Hematopoietic multipotent progenitor cell (in vitro differentiated cells): ENCODE measurements at places on chromosomes 3 and 15. TPM values are rescaled to one million over a fixed set of nuclear protein-coding genes. Genes with fewer than 3 reads are reported as not detected.
A peak's percentile ranks its signal among the peaks of the same experiment; 100 is the strongest.

DNA sequence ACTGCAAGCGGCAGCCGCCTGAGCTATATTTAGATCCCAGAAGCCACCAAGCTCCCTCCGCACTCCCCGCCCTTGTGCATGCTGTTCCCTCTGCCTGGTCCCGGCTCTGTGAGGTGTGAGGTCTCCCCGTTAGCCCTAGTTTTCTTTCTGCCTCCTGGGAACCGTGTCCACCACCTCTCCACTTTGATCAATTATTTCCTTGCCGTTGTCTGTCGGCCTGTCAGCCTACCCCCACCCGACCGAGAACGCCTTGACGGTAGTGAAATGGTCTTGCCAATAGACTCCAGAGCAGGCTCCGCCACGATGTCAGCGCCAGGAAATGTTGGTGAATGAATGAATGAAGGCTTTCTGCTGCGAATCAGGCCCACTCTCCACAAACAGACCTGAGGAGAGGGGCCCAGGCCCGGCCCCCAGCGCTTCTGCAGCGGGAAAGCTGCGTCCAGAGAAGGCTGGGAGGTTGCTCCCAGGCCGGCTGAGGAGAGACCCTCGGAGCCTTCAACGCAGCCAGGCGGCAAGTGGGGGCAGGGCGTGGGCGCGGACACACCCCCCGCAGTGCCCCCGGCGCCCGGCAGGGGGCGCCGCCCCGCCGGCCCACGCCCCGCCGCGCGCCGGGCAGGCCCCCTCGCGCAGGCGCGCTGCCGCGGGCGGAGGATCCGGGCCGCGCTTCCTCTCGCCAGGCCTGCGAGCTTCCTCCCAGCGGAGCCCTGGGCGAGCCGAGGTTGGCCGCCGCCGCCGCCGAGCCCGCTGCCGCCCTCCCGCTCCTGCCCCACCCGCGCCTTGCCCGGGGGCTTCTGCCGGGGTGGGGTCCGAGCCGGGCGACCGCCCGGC, at the start of gene CSK:
TSS of gene CSK (plus strand) at position 650 of the 828 bp plus-strand sequence. CDS start 16,218 bp downstream, outside the sequence.
- DNase-seq = peak; percentile 79

DNA sequence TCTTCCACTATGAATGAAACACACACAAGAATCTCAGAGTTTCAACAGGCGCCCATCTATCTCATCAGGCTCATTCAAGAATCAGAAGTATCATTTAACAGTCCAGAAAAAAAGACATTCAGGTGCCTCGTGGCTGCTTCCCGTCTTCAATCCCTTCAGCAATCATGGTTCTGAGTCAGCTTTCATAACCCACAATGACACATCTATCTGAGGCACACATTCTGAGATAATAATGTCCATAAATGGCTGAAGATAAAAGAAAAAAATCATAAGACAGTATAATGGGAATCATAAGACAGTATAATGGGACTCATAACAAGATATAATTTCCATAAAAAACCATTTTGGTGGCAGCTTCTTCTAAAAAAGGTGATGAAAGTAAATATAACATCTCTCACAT, 52.4 kb downstream of the TNIK start:
- DNase-seq = peak; percentile 40

DNA sequence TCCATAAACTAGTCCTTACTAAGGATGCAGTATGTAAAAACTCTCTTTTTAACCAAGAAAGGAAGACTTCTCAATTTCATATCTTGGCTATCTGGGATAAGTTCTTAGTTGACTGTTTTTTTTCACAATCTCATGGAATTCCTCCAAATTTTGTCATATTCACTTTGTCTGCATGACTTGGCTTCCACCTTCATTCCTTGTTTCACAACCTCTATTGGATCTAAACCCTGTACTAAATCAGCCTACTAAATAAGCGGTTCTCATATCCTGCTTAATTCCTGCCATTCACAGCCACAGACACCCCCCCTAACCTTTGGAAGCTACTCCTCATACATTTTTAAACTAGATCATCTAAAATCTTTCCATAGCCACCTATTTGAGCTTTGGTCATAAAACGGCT, 370.6 kb upstream of the NAALADL2 start:
- no peak for DNase-seq

The MGLL gene
- 52.2 TPM for total RNA-seq

The A4GNT gene
- total RNA-seq = not detected

- DNase-seq = no peak
Measured at GRCh38 chr3:179977356-179977755, 59.4 kb downstream of the PEX5L start.

The ZNF620 gene
- 6.5 TPM for total RNA-seq

DNA sequence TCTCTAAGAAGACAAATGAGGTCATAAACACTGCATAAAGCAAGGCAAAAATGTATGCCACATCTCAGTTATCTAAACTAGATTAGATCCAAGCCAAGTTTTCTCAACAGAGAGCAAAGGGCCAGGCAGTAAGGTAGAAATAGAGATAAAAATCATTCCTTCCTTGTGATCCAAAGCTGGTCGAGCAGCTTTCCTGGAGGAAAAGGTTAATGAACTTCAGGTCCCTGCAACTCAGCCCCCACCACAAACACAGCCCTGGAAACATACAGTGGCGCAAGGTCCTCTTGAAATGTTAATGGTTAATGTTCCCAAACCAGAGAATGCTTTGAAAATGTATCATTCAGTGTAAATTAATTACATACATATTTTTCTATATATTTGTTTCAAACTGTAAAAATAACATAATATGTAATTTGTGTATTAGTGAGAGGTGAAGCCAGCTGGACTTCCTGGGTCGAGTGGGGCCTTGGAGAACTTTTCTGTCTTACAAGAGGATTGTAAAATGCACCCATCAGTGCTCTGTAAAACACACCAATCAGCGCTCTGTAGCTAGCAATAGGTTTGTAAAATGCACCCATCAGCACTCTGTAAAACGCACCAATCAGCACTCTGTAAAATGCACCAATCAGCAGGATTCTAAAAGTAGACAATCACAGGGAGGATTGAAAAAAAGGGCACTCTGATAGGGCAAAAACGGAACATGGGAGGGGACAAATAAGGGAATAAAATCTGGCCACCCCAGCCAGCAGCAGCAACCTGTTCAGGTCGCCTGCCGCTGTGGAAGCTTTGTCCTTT, 17.1 kb downstream of the LYSMD2 start:
- no peak for DNase-seq

DNA sequence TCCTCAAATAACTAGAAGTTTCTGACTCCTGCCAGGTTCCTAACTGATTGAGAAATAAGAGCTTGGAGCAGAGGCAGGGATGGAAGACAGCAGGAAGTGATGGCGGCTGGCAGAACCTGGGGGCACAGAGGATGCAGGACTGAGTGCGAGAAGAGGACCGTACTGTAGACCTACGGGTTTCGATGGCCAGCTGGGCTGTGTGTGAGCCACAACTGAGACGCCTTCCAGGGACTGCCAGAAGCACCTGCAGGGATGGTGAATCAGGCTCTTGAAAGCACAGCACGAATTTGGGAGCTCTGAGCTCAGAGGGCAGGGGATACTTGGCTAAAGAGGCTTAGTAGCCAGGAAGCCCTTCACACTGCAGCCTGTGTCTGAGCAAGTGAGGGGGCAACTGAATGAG, 165.6 kb downstream of the ABHD5 start:
- DNase-seq = no peak

GRCh38 chr3:151596940-151597339, 136.1 kb upstream of the IGSF10 start:
- no peak for DNase-seq

The PIK3R4 gene
- total RNA-seq = 27.7 TPM

GRCh38 chr15:64622410-64623260, 152.8 kb downstream of the RBPMS2 start:
- peak; percentile 51 for DNase-seq

DNA sequence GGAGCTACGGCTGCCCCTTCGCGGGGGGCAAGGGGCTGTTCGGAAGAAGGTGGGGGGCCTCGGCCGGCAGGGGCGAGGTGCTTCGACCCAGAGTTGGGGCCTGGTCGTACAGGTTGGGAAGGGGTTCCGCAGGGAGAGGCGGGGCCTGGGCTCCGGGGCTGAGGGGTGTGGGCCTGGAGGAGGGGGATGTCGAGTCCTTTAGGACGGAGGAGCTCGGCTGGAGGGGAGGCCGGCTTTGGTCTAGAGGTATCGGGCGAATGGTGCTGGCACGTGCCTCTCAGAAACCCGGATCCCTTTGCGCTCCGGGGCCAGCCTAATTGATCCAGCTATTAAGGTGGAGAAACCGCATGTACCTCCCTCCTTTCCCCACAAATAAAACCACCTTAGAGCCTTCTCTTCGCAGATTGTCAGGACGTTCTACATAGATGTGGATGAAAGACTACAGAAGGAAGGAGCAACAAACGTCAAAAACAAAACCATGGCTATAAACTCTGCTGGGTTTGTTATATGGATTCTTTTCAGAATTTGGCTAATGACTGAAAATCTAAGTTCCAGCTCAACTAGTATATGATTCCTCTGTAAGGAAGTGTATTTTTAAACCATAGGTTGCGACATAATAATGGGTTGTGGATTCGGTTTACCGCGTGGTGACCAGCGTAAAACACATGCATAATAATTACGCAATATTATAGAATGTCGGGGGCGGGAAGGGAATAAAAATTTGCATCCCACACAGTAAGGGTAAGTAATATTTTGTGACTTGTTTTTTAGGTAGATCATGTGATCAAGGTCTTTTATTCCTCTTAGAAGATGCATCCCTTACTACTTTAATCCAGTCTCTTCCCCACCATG, 644 bp upstream of the NGLY1 start:
- DNase-seq = peak; percentile 63

DNA sequence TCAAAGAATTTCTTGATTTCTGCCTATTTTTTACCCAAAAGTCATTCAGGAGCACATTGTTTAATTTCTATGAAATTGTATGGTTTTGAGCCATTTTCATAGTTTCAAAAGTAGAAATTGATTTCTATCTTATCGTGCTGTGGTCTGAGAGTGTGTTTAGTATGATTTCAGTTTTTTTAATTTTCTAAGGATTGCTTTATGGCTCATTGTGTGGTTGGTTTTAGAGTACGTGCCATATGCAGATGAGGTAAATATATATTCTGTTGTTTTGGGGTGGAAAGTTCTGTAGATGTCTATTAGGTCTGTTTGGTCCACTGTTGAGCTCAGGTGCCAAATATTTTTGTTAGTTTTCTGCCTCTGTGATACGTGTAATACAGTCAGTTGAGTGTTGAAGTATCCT, 487.1 kb upstream of the CBLB start:
- no peak for DNase-seq

- DNase-seq = peak; percentile 67
Measured at GRCh38 chr15:85624291-85624801, 170.4 kb downstream of the KLHL25 start.

The C3orf85 gene
- total RNA-seq = not detected

DNA sequence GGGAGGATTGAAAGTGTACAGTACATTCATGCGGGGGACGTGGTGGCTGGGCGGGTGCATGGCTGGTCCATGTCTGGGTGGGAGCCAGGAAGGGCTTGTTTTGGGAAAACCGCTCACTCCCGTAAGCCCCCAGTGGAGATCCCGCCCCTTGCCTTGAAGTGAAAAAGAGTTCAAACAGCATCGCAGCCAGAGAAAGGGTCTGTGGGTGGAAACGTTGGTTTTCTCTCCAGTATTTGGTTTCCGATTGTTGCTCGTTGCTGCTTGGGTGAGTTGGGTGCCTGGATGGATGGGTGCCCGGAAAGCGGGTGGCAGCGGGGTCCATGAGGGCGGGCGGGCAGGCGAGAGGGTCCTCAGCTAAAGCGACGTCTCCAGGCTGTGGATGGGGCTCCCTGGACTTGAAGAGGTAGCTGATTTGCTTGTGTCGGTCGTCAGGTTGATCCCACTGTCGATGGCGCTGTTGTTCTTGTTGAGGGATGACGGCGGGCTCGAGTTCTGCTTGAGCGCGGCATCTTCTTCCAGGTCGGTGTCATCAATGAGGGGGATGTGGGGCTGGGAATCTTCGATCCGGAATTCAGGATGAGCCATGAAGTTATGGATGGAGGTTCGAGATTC, 7.7 kb upstream of the SEC13 start:
- no peak for DNase-seq
